ENCODE measurements at places on chromosomes 7 and 10. TPM values are rescaled to one million over a fixed set of nuclear protein-coding genes. Genes with fewer than 3 reads are reported as not detected.

The AEBP1 gene
- 3.6 TPM for total RNA-seq

The BTAF1 gene
- total RNA-seq, result 39.4 TPM

The PAPSS2 gene
- total RNA-seq, result 1.1 TPM

The GRIFIN gene
- not detected for total RNA-seq

The PPP3CB gene
- 19.8 TPM for total RNA-seq

The KCP gene
- total RNA-seq, result 0.72 TPM

The ZCCHC24 gene
- total RNA-seq, result 1.5 TPM

The CPA5 gene
- not detected for total RNA-seq

Data from tracheal epithelial cell (primary cell).